ENCODE measurements at places on chromosomes 3 and 15.

DNA sequence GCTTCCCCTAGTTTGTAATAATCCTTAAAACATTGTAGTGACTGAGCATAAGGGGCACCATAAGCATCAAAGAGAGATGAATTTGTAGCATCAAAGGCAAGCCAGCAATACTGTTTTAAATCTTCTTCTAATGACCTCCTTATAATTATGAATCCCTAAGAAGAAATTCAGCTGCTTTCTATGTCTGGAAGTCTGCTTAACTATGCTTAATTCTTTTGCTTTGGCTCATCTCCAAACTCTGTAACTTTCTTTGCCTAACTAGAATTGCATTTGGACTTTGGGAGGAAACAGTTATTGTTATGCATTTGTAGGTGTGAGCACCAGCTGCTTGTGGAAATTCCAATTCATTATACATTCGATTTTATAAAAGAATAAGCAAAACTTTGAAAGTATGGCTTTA lies 117.7 kb upstream of the SPATA16 start:
- DNase-seq = no peak

DNA sequence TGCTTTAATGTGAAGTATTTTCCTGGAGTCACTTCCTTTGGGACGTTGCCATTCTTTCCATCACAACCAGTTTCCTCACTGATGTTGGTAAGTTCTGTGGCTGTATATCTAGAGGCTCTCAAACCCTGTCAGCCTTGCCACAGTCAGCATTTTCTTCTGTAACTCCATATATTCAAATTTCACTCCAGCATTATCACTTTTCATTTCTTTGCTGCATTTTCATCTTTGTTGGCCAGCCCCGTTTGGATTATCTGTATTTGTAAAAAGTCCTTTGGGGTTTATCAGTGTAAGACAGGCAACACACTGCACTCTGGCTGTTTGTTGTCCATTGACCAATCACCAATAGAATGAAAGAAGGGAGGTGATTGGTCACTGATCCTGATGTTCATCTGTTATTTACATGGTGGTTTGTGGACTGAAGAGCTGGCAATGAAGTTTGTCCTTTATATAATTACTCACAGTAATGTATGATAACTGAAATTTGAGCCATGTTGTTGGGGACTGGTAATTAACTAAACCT lies 20.3 kb downstream of the GMPS start:
- DNase-seq = no peak

DNA sequence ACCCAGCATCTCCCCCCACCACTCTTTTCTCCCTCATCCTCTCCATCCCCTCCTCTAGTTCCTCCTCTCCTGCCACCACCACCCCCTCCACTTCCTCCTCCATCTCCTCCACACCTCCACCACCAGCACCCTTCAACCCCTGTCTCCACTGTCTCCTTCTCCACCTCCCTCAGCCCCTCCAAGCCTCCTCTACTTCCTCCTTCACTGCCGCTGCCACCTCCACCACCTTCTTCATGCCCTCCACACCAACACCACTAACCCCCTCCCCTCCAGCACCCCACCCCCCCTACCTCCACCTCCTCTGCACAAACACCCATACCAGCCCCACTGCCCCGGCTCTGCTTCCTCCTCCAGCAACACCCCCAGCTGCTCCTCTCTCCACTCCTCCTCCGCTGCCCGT lies 88.0 kb downstream of the HES1 start:
- DNase-seq = no peak

- no peak for DNase-seq
These were observed 66.9 kb downstream of the KLF13 start for GRCh38 chr15:31393444-31394091.

DNA sequence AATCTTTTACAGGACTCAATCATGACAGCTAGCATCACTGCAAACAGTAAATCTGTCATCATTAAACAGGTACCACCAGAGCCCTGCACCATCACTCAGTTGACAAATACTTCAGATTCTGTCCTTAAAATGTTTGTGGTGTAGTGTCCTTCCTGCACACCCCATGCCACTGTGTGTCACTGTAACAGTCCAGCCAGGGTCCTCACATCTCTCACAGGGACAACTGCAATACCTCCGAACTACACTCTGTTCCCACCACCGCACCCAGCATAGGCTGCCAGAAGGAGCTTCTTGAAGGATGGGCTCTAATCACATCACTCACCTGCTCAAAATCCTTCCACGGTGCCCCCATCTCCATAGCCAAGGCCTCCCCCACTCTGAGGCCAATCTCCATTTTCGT lies 90.2 kb upstream of the FGF12 start:
- no peak for DNase-seq

DNA sequence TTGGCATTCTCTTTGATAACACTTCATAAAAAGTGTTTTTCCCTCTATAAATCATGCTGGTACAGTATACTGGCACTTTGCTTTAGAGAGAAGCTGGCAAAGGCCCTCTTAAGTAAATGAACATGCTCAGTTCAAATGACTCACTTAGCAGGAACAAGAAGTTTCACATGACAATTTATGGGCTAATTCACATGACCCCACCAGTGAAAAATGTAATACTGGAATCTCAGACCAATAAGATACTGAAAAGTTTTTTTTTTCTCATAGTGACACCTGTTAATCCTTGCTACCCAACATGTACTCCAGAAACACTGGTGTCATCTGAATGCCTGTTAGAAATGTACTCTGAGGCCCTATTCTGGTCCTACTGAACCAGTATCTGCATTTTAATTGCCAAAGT lies 13.9 kb downstream of the BTBD1 start:
- DNase-seq = no peak

DNA sequence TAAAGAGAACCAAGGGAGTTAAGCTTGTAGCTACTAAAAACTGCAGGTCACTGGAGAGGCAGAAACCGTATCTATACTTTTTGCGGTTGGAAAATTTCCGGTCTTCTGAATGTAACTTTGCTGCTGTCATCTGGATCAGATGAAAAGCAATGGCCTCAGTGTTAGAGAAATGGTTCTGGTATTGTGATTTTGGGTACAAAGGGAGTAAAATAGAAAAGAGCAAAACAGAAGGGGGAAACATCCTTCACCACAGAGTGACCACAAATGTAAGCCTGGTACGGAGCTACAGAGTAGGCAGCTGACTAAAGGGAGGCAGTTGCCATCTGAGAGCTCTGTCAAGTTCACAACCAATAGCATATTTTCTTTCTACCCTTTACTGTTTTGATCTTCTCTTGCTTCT lies 5.6 kb downstream of the CD96 start:
- DNase-seq = no peak

DNA sequence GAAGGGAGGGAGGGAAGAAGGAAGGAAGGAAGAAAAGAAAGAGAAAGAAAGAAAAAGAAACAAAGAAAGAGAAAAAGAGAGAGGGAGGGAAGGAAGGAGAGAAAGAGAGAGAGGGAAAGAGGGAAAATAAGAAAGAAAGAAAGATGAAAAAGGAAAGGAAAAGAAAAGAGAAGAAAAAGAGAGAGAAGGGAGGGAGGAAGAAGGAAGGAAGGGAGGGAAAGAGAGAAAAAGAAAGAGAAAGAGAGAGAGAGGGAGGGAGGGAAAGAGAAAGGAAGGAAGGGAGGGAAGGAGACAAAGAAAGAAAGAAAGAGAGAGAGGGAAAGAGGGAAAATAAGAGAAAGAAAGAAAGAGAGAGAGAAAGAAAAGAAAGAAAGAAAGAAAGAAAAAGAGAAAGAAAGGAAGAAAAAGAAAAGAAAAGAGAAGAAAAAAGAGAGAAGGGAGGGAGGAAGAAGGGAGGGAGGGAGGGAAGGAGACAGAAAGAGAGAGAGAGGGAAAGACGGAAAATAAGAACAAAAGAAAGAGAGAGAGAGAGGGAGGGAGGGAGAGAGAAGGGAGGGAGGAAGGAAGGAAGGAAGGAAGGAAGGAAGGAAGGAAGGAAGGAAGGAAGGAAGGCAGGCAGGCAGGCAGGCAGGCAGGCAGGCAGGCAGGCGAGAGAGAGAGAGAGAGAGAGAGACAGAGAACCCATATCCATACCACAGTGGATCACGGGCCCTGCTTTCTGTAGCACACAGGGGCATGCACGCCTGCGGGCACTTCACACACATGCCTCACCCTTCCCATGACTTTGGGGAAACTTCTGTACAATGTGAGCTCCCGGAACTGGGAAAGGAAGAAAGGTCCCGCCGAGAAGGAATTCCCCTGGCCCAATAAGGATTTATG lies 52.5 kb downstream of the ADCY5 start:
- no peak for DNase-seq

DNA sequence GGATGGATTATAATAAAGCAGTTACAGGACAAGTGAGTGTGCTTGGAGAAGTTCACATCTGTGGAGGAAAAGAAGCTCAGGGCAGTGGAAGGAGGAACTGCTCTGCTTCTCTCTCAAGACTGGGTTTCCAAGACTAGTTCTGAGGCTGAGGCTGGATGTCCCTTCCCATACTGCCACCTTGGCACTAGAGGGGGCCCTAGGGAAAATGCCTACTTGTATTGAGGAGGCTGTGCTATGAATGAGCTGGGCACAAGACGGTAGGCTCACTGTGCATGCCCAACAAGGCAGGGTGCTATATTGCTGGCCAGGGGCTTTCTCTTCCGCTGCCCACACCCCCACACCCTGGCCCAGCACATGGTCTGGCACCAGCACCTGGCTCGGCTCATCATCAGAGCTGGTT lies 65.2 kb downstream of the SLCO2A1 start:
- DNase-seq = no peak

DNA sequence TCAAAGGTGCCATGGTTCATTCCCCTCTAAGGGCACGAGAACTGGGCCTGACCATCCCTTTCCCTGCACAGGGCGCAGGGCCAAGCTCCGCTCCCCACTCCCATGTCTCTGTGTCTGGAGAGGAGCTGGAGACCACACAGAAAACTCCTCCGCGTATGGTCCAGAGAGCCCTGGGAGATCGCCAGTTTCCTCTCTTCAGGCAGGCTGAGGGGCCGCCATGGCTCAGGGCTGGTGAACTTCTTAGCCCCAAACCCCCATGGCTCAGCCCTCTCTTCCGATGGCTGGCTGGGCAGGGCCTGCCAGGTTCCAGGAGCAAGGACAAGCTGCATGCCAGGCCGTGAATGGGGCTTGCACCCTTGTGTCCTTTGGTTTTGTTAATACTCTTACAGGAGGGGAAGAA lies 52.9 kb downstream of the EXOG start:
- no peak for DNase-seq

DNA sequence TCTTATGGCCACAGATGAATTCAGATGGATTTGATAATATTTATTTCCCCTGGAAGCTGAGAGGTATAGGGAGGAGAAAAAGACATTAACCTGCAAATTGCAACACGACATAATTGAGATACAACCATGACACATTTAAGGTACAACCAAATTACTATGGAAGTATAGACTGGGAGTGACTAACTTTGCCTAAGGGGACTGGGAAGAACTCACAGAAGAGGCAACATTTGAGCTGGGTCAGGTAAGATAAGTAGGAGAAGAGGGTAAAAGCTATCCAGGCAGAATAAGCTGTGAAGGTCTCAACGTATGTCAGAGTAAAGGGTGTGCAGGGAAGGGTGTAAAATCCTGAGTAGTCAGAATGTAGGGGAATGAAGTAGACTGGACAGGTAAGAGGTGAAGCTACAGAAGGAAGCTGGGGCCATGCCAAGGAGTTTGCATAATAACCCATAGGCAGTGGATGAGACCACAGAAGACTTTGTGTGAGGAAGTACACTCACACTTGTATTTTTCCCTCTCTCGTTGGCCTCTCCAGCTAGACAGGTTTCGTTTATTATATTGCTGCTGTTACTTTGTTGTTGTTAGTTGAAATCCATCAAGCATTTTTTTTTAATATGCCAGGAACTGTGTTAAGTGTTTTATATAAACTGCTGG lies 28.0 kb upstream of the PTX3 start:
- DNase-seq = no peak

DNA sequence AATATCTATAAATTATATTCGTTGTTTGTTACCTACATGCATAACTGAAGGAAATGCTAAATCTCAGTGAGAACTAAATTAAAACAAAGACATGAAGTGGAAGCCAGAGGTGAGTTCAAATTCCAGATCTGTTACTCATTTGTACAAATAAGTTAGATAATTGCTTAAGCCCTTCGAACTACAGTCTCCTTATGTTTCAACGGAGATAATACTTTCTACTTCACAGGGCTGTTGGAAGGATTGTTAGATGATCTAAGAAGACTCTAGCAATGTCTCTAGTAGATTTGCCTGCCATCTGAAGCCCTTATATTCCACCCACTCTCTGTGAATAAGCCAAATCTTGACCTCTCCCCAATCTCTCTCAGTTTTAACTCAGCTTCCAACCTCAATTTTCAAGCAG lies 125.8 kb downstream of the P2RY1 start:
- no peak for DNase-seq

GRCh38 chr15:79156704-79157375 lies 66.3 kb upstream of the RASGRF1 start:
- no peak for DNase-seq

- DNase-seq = no peak
These were observed 155.3 kb downstream of the ATP10A start for GRCh38 chr15:25707656-25708365.

DNA sequence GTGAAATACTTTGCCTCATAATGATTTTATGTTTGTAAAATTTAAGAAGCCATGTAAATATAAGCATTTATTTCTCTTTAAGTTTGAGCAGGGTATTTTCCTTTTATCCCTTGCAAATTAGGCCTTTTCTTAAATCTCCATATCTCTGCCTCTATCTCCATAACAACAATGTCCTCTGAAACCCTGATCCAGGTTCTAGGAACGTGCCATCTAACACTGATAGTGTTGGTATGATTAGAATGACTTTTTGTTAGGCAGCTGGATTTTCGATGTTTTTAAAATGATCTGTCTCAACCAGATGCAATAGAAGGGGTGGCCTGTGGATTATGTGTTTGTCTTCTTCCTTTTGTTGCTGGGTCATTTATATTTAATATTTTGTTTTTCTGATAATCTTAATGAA lies 77.9 kb downstream of the TRPC1 start:
- DNase-seq = no peak

DNA sequence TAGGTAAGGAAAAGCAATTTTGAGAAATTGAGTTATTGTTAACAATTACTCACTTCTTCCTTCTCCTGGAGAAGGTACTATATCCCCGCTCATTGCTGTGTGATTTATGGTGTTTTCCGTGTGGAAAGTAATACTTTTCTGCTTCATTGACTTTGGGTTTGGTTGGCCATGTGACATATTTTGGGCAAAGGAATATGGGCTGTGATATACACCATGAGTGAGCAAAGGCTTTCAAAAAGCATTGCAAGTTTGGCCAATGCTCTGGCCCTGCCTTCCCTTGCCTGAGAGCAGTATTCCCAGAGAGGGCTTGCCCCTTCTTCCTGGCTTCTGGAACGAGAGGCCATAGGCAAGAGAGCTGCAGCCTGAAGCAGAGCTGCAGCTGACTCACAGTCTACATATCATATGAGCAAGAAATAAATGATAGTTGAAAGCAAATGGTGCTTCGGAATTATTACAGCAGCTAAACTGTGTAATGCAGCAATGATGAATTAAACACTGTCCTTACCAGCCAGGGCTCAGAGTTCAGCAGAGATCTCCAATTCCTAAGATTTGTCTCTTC lies 216.8 kb upstream of the CD96 start:
- DNase-seq = no peak

GRCh38 chr3:187706971-187707370 lies 4.6 kb upstream of the RTP2 start:
- no peak for DNase-seq

DNA sequence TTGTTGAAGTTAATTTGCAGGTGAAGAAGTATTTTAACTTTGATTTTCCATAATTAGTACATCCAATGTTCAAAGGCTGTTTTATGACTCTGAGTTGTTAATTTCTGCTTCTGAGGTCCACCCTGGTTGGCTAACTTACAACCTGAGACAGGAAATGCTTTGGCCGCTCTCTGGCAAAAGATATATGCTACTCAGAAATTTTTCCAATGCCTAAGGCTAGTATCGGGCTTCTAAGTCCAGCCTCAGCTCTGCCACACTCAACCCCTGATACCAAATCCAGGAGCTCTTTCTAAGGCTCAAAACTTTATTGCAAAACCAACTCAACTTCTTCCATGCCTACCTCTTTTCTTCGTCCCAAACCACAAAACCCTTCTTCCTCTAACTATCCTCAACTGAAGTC lies 192.9 kb downstream of the NEK10 start:
- DNase-seq = no peak
